ENCODE measurements at places on chromosomes 1 and 21.

DNA sequence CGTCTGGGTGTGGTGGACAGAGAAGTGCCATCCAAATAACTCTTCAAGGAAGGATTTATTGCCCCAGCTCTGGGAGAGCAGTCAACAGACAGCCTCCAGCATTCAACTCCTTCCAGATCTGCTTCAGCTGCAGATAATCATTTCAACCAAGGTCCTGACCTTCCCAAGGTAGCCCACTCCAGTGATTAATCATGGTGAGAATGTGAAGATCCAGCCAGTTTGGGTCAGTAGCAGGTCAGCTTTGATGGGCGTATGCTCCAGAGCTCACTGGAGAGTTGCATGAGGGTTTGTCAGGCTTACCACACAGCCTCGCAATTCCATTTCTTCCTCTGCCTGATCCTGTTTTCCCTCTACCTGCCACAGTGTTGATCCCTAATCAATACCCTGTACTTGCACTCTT lies 214.5 kb upstream of the ZRANB2 start:
- no peak for DNase-seq

DNA sequence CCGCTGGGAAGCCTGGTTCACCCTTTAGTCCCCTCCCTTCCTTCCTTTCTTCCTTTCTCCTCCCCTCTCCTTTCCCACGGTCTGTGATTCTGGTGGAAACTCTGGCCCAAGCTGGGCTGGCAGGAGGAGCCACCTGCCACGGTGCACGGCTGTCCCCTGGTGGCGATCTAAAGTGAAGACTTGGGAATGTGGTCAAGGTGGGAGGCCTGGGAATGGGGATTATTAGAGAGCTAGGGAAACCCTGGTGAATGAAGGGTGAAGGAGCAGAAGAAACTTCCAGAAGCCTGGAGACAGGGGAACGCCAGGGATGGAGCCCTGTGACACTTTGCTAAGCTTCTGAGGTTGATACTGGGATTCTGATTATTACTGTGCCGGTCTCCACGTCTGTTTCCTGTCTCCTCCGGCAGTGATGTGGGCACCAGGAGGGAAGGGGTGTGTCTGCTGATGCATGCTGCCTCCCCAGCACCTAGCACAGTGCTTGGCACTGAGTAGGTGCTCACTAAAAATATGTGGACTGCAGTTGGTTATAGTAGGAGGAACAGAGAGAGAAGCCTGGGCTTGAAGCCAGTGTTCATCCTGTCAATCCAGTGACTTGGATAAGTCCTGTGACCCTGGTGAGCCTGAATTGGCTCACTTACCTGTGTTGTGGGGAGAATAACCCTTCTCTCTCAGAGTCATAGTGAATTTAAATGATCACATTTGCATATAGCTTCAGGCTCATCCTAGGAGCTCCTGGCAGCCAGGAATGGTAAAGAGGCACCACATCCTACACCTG lies 71.2 kb upstream of the NBPF3 start:
- DNase-seq = peak; percentile 31

GRCh38 chr1:56910441-56910985 lies 55.3 kb downstream of the C8B start:
- no peak for DNase-seq

DNA sequence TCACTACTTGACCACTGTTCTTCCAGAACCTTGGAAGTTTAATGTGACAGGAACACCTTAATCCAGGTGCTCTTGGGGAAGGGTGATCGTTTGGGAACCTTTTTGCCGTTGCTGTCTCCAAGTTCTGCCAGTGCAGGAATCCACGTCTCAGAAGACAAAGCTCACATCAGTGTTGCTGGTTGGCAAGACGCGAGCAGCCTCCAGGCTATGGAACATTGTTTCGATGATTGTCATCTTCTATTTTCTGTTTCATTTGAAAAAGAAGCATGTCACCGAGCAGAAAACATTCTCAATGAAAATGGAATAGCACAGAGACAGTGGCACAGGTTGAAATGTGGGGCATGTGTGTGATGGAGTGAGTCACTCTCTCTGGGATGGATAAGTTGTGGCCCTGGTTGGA lies 11.7 kb downstream of the STUM start:
- no peak for DNase-seq

DNA sequence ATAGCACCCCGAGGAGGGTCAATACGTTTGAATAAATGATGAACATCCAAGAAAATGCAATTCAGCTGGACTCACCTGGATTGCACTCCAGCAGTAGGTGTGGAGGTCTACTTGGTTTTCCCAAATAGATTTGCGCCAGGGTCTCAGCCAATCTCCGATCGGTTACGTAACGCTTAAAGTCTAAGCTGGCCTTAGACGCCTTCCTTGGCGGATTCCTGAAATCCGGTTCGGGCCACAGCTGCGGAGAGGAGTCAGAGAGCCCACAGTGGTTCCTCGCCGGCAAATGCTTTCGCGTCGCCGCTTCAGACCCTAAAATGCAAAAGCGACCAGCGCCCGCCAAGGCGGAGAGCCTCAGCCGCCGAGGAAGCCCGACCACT lies 322 bp downstream of the TFB2M start:
- no peak for DNase-seq

DNA sequence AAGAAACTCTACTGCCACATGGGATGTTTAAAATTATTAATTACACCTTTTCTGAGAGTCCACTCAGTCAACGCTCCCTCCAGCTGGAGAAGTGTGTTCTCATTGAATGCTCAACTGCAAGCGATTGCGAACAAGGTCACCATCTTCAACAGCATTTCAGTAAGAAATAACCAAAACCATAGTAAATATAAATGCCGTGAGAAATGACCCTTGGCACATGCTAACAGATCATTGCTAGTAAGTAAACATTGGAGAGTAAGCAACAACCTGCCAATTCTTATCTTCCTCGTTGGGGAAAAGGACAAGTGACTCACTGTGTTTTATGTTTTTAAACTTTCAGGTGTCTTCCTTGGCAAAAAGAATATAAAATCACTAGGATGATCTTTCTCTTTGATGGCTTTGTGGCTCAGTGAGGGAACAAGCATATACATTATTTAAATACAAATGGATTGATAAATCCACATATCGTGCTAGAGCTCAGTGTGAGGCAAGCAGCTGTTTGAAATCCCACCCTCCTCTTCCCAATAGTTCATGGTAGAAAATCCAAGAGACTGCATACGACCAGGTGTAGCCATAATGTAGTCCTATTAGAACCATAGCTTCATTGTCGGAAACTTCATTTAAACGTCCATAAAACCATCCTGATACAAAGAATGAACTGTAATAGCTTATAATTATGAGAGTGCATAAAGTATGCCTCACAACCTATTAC lies 214.6 kb downstream of the GRIK1 start:
- DNase-seq = no peak

DNA sequence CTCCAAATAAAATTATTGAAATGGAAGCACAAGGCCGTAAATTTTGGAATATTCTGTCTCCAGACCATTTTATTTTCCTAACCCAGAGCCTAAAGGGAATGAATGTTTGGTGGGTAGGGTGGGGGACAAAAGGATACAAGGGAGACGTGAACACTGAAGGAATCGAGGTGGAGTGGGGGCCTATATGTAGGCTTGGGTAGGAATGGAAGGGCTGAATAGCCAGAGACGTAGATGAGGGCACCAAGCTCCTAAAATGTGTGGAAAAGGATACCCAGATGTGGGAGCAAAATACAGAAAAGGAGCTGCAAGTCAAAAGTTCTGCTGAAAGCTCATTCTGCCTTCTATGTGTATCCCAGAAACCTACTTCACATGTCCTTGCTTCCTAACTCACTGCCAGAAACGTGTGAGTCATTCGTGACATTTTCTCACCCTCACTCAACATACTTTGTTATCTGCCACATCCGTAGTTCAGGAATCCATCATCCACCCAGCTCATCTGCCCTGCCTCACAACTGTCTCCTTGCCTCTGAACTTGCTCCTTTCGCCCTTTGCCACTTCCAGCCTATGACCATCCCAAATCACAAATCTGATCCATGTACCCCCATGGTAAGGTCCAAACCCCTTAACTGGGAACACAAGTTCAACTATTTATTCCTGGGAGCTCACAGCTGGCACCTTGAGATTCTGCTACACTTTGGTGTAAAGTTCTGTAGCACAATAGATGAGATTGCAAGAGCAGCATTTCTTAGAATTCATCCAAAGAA lies 84.1 kb upstream of the PRDX6 start:
- DNase-seq = no peak

GRCh38 chr1:117060441-117061317 lies 553 bp downstream of the TTF2 start:
- no peak for DNase-seq

DNA sequence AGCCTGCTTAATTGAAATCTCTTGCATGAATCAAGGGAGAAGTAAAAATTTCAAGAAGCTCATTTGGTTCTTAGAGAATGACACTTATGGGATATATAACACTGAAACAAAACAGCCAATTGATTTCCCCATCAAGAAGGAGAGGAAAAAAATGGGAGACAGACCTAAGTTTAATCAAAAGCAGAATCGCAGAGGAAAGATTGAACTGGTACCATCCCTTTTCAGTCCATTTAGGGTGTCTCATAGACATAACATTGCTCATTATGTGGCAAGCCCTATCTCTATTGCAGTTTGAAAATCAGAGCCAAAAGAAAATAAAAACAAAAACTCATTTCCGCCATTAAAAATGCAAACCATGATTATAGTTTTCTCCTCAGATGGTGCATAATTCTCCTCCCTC lies 119.6 kb downstream of the AK5 start:
- no peak for DNase-seq

DNA sequence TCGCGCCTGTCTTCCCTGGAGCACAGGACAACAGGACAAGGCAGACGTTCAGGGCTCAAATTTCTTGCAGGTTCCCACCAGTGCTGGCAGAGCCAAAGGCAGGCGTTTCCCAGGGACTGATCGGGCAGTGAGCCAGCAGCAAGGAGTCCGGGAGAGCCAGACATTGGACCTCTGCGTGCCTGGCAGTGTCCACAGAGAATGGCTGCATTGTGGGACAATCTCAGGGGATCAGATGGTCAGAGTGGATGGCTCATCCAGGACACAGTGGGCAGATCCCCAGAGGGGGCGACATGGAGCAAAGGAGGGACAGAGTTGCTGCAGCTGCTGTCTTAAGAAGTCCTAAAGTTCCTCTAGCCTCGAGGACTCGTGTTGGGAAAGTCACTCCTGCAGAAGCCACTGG lies 4.6 kb downstream of the TMEM63A start:
- DNase-seq = no peak

DNA sequence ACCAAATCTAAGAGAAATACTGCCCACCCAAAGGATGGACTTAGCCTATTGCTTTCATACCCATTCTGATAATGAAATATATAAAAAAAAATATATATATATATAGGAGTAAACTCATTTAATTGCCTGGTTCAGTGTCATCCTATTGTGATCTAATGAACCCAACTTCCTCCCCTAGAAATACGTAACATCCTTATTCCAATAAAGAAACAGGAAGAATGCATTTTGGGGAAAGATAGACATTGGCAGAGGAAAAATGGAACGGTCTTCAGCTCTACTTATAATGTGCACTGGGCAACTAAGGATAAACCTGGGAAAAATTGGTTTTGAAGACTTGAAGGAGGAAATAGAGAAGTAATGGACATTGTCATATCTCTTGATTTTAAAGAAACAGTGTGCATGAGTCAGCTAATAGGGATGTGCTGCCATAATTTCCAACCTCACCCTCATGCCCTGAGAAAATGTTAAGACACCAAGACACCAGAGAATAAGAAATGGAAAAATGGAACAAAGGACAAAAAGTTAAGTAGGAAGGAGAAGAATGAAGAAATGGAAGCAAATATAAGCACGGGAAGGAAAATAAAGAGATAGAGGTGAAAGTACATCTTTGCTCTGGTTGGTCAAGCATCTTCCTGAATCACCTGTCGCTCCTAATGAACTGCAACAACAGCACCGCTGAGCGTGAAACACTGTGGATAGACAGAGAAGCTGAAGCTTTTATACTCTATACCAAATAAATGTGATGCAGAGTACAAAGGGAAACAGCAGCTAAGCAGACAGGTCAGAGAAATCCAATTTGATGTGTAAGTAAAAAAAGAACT lies 5.4 kb downstream of the UBR4 start:
- DNase-seq = no peak

GRCh38 chr1:76784502-76784901 lies 82.8 kb upstream of the ST6GALNAC5 start:
- no peak for DNase-seq

GRCh38 chr1:204094856-204095634 lies 22.1 kb downstream of the SOX13 start:
- no peak for DNase-seq

- no peak for DNase-seq
Observed at GRCh38 chr21:33443194-33443593, 36.6 kb downstream of the TMEM50B start.

- no peak for DNase-seq
Observed at GRCh38 chr1:8398677-8399076, 80.8 kb downstream of the SLC45A1 start.

GRCh38 chr1:96962216-96962615 lies 240.6 kb downstream of the PTBP2 start:
- DNase-seq = no peak

- DNase-seq = no peak
Observed at GRCh38 chr1:93702828-93703183, 21.2 kb upstream of the BCAR3 start.

DNA sequence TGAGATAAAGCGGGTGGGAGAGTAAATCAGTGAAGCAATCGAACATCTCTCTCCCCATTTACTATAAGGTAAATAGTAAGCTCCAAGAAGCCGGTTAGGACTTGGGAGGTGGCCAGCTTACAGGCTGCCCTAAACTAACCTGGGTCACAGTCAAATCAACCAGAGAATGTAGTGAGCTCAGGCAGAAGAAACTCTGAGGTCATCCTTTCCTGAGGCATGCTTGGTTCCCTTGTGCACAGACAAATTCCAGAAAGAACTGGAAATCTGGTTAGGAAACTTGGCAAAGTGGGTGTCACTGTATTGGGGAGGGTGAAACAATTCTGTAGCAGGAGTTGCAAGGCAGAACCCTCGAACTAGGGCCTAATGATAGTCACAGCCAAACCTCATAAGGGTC lies 72.5 kb downstream of the NTMT2 start:
- no peak for DNase-seq

DNA sequence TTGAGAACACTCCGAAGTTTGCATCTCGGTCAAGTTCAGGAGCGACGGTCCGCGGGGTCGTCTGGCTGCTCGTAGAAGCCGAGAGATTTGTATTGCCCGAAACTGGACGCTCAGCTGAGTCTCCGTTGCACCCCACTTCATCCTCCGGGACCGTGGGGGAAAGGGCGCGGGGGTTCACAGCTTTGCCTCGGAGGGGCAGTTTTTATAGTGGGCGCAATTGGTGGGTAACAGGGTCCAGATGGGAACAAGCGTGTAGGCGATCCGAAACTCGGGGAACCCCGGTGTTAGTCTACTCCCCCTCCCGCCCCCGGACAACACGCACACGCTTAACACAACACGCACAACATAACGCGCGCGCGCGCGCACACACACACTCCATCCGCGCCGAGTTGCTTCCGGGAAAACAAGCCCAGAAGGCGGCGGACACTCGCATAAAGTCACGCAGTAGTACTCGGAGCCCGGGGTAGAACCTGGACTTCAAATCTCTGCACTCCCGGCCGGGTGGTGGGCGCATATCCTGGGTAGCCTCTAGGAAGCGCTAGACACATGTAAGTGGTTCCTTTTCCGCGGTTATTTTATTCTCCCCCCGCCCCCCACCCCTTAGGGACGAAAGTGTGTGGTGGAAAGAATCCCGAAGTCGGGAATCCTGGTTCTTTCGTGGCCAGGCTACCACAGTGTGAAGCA lies 1.1 kb upstream of the JUN start:
- peak; percentile 74 for DNase-seq

GRCh38 chr1:231206856-231207255 lies 34.2 kb upstream of the GNPAT start:
- DNase-seq = no peak
